ENCODE measurements at places on chromosomes 7 and 10.

DNA sequence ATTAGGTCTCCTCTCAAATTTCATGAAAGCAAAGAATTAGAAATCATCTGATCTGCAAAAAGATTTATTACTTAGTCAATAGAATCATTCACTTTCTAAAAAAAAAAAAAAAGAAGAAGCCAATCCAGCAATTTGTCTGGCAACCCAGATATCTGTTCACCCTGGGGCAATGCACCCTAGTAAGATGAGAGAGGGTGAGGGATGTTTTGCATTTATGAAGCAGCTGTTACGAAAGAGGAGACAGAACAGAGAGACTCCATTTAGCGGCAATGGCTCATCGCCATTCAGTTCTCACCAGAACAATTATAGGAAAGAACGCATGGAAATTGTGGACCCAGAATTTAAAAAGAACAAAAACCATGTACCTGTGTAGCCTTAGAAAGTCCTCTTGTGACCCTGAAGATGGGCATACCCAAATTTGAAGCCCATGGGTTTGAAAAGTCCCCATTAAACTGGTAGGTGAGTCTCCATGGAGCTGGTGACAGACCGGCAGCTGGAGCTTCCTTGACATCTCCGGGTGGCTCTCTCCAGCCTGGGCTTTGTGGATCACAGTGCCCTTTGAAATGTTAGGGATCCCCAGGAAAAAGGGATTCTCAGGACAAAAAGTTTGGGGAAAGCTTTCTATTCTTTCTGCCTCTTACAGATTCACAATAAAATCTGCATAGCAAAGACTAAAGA is 45.5 kb upstream of the CCDC3 start:
- DNase-seq = no peak

DNA sequence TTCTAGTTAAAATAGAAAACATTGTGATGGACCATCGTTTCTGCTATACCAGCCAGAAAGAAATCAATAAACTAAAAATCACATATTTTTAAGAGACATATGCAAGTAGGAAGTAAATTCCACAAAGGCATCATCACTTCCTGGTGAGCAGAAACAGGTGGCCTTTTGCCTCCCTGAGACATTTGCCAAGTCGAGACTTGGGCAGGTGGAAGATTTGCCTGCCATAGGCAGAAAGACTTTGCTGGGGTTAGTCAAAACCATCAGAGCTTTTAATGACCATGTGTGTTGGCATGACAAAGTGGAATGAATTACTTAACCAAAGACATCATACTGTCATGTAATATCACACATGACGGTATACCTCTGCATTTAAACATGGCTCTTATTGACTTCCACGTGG is 66.0 kb upstream of the FGL2 start:
- DNase-seq = no peak

- DNase-seq = no peak
These were observed 857.8 kb downstream of the KCNMA1 start for GRCh38 chr10:76779796-76780301.

DNA sequence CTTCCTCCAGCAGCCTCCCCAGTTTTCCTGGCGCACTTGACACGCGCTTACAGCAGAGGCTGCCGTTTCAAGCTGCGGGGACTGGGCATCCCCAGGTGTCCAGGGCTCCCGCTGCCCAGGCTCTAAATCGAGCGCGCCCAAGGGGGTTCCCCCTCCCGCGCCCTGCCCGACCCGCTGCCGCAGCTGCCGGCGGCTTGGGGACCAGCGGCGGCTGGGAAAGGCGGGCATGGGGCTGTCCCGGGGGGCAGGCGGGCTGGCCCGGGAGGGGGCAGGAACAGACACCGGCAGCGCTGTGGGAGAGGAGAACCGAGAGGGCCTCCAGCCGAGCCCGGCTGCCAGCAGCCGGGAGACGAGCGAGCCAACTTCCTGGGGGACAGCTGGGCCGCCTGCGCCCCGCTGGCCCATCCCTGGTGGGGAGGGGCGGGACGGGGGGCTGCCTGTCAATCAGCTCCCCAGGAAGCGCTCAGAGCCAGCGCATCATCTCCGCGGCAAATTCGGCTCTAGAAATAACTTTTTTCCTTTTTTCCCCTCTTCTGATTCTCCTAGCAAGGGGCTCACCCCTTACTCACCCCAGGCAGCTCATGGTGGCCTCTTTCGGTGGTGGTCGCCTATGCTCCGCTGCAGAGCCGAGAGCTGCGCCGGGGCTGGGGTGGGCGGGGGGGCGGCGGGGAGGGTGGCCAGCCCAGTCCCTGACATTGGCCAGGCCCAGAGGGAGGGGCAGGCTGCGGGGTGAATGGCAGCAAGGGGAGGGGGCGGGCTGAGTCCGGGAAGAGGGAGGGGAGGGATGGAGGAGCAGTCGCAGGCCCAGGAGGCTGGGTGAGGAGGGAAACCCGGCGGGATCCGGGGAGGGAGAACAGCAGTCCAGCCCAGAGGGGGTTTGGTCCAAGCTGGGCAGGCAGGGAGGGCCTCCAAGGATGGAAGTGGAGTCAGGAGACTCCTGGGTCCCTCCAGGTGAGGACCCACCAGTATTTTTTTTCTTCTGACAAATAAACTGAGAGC is 14.7 kb downstream of the GRID2IP start:
- DNase-seq = no peak

- DNase-seq = no peak
These were observed 1202.7 kb downstream of the SORCS3 start for GRCh38 chr10:105843786-105844185.

DNA sequence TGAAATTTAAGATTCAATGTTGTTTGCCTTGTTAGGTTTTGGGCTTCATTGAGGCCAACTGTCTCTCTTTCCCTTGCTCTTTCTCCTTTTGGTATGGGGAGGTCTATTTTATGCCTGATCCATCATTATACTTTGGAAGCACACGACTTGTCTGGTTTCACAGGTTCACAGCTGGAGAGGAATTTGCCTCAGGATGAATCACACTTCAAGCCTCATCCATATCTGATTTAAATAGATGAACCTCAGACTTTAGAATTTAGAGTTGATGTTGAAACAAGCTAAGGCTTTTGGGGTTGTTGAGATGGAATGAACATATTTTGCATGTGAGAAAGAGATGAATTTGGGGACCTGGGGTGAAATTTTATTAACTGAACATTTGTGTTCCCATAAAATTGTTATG is 150.5 kb upstream of the IGFBP3 start:
- no peak for DNase-seq

- no peak for DNase-seq
These were observed 22.4 kb downstream of the ADGRA1 start for GRCh38 chr10:133110133-133110532.

DNA sequence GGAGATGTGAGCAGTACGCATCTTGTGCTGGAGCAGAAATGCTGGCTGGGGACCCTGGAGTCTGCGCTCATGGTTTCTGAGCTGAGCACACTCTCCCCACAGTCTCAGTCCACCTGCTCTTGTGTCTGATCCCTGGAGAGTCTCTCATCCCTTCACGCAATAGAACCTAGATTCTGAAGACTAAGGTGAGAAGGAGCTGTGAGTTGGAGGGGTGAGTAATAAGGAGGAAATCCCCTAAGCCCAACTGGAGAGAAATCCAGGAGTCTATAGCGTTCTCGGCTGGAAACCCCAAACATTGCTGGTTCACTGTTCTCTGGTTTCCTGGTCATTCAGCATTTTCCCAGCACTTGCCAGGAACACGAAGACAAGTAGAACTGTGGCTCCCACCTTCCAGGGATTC is 68.3 kb upstream of the SMNDC1 start:
- DNase-seq = no peak
